ENCODE measurements at places on chromosomes 16 and 17.

DNA sequence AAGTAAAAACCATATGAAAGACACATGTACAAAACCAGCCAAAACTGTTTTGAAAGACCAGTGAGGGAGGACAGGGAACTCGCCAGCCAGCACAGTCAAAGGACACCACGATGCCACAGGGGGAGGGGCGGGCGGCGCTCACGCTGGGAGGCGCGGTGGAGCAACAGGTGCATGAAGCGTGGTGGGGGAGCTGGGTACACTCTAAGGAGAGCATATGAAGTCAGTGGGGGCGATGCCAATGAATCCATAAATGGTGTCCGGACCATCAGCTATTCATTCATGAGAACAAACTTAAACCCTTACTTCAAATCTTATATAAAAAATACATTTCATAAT lies 101.0 kb upstream of the DNAH17 start:
- DNase-seq: no peak

GRCh38 chr17:65592125-65592965 lies 30.9 kb upstream of the AXIN2 start:
- DNase-seq: no peak

GRCh38 chr17:68820825-68821481 lies 134.2 kb downstream of the ABCA8 start:
- DNase-seq: no peak

- DNase-seq: no peak
Measured at GRCh38 chr17:63431939-63432804, 13.9 kb downstream of the CYB561 start.

- peak; percentile 21 for DNase-seq
Measured at GRCh38 chr16:89924297-89924924, 1.3 kb downstream of the TUBB3 start.

- DNase-seq: no peak
Measured at GRCh38 chr17:47066095-47066494, 87.0 kb upstream of the RPRML start.

- no peak for DNase-seq
Measured at GRCh38 chr16:50133214-50133613, 19.9 kb upstream of the TENT4B start.

DNA sequence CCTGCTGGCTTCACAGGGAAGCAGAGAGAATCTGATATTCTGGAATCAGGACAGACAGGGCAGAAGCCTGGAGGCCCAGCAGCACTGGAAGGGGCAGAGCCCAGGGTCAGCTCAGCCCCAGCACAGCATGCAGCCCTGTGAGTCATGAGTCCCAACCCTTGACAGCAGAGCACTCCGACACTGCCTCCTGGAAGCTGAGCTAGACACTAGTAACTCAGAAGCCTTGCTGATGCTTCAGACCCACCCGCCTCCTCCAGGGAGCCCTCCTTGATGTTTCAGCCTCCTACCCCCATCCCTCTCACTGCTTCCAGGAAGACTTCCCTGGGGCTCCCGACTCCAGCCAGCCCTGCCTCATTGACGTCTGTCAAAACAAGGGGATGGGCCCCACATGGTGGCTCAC lies 6.9 kb downstream of the CAMKK1 start:
- peak; percentile 8 for DNase-seq

DNA sequence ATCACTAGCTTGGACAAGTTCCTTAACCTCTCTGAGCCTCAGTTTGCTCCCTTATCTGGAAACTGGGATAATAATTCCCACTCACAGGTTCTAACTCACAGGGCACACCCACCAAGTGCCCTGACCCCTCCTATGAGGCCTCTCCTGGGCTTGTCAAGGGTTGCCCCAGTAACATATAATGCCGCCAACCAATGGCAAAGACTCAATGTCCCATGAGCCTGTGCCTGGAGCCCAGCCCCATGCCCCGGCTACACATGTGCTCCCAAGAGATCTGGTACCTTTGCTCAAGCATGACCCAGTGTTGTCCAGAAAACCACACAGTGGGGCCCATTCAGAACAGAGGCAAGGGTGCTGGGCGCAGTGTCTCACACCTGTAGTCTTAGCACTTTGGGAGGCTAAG lies 8.5 kb upstream of the FBXL19 start:
- no peak for DNase-seq

DNA sequence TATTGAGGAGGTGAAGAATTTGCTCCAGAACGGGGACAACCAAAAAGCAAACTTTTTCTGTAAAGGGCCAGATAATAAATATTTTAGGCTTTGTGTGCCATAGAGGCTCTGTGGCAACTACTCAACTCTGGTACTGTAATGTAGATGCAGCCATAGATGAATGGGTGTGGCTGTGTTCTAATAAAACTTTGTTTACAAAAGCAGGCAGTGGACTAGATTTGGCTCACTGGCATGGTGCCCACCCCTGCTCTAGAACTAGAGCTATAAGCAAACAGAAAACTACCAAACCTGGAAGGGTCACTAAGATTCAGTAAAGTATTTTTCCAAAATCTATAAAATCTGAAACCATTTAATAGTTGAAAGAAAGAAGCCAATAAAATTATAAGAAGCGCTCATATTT lies 24.6 kb upstream of the SMURF2 start:
- no peak for DNase-seq

GRCh38 chr16:18829251-18829650 lies 27.9 kb upstream of the ARL6IP1 start:
- DNase-seq: peak; percentile 6

GRCh38 chr17:28748852-28749515 lies 5.2 kb downstream of the TRAF4 start:
- no peak for DNase-seq

DNA sequence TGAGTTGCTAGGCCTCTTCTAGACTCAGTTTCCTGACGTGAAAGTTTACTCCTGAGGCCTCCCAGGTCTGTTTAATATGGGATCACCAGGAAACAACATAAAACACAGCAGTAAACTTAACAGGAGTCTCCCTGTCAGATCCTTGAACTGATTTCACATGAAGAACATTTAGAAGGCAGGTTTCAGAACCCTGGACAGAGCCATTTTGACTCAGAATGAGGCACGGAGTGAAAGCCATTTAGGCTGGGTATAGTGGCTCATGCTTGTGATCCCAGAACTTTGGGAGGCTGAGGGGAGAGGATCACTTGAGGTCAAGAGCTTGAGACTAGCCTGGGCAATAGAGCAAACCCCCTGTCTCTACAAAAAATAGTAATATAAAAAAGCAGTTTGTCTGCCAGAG lies 289.1 kb downstream of the CA10 start:
- peak; percentile 2 for DNase-seq

- no peak for DNase-seq
Measured at GRCh38 chr16:76444832-76445231, 167.6 kb downstream of the CNTNAP4 start.

DNA sequence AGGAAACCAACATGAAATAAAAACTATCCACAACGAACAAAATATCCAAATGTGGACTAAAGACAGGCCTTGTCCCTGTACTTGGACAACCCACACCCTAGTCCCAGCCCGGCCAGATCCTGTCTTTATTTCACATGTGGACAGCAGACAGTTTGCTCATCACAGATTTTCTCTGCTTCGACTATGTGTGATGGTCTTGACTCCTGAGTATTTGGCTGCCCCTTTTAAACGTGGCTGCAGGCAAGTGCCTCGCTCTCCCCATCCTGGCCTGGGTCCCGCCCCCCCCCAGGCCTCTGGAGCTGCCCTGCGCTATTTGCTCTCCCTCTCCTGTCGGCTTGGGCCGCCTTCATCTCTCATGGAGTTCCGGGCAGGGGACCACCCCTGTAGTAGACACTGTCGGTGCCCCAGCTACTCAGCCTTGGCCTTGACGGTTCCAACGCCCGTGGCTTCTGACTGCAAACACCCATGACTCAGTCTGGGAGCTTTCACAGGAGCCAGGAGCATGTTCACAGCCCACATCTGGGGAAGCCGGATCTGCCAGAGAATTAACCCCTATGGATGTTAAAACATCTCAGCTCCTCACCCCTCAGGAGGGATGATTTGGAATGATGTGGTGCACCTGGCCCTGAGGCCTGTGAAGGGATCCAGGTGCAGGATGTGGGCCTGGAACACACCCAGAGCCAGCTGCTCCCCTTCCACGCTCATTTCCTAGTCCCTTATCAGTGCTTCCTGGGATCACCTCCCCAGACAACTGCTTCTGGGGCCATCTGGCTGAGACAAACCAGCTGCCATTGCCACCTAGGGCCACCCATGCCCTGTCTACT lies 229.7 kb upstream of the RPL38 start:
- DNase-seq: no peak

DNA sequence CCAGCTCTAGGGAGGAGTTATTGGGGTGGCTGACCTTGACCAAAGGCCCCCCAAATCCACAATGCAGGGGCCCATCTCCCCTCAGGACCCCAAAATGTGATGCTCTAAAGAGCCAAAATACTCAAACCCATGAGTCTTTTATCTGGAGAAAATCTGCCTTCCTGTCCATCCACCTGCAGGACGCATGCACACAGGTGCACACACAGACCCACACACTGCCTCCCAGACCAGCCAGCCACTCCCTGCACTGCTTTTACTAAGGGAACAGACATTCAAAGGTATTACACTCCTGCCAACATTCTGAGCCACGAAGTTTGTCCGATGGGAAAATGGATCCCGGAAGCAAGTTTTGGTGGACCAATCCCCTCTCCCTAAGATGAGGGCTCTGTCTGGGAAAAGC lies 76.1 kb upstream of the CDH5 start:
- no peak for DNase-seq

Data from inflammatory macrophage treated with lipopolysaccharide for 4 hours (primary cell).